ENCODE measurements at places on chromosomes 5 and 9.

DNA sequence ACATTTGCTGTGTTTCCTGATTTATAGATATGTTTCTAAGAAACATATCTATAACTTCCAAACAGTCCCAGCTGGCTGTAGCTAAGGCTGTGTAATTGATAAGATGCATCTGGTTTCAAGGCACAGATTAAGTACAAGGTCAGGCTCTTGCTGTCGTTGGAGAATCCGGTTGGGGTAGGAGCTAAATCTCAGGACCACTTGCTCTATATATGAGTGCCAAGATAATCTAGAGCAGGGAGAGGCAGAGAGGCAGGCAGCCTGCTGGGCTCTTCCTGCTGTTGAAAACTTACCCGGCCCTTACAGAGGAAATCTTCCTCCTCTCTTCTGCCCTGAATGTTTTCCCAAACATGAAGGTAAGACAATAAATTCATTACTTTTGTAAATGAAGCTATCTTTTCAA is at the start of gene C7:
Gene C7, plus strand, starts transcription at position 234 of the 400 bp plus-strand sequence. Its CDS starts 114 bp downstream, at position 348.
- no peak for DNase-seq

DNA sequence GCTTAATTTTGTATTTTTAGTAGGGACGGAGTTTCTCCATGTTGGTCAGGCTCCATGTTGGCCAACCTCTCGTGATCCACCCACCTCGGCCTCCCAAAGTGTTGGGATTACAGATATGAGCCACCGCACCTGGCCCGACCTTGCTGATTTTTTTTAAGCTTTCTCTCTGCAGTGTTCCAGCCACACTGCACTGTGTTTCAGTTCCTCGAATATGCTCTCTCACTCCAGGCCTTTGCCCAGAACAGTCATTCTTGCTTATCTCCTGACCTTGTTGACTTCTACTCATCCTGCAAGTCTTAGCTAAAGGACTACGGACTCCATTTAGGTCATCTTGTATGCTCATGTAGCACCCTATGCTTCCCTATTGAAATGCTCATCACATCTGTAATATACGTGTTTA is 3.3 kb downstream of the SNAPC3 start:
- no peak for DNase-seq

GRCh38 chr9:72256931-72257330 is 107.7 kb downstream of the GDA start:
- no peak for DNase-seq

DNA sequence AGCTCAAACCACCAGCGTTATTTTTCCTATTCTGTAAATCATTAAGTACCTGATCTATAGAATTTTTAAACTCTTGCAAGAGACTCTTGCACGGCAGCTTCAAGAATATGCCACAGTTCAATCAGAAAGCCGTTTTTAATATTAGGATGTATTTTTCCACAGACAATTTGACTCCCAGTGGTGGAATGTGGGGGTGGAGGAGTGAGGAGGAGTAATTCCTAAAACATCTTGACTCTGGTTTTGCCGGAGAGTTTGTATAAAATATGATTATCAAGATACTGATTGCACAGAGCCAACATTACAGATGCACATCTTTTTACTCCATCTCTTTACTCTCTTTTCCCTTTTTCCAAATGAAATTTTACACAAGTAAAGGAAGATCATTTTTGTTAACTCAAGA is 288.3 kb downstream of the ENC1 start:
- no peak for DNase-seq

DNA sequence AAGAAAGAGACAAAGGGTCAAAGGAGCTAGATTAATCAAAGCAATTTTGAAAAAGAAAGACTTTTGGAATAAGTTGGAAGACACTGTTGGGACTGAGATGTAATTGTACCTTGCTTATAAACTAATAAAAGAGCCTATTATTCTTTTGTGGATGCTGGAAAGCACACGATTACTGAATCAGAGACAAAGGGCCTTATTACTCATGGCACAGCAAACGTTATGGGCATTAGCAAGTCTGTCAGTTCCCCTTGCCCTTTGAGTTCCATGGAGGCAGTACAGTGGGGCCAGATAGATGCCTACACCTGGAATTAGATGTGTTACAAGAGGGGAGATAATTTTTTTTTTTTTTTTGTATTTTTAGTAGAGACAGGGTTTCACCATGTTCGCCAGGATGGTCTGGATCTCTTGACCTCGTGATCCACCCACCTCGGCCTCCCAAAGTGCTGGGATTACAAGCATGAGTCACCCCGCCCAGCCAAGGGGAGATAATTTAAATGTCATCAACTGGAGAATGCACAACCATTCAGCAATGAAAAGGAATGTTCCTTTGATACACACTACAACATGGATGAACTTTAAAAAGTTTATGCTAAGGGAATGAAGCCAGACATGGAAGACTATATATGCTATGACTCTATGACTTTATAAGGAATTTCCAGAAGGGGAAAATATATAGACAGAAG is 128.9 kb downstream of the STARD4 start:
- no peak for DNase-seq

DNA sequence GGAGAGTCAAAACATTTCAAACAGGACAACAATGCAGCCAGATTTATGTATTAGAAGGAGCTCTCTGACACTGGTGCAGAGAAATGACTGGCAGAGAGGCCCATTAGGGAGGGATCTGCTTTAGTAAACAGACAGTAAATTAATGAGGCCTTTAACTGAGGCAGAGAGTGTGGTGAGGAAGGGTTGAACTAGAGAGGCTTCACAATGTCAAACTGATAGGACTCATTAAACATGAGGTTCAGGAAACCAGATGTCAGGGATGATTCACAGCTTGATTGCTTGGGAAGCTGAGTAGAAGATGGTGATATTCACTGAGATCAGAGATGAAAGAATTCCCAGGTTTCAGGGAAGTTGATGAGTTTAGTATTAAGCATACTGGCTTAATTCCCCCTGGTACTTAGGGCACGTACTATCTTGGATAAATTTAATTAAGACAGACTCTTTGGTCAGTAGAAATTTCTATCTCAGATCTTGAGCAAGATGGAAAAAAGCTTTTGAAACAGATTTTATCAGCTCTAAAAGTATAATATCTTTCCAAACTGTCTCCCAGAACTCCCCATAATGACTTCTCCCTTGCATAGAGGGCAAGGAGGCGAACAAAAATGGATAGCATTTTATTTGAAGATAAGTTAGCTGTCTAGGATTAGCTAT is 8.6 kb upstream of the MUSK start:
- no peak for DNase-seq

GRCh38 chr9:89525446-89526374 is 27.8 kb upstream of the SEMA4D start:
- DNase-seq: no peak

GRCh38 chr5:36928947-36929346 is 52.4 kb downstream of the NIPBL start:
- no peak for DNase-seq

DNA sequence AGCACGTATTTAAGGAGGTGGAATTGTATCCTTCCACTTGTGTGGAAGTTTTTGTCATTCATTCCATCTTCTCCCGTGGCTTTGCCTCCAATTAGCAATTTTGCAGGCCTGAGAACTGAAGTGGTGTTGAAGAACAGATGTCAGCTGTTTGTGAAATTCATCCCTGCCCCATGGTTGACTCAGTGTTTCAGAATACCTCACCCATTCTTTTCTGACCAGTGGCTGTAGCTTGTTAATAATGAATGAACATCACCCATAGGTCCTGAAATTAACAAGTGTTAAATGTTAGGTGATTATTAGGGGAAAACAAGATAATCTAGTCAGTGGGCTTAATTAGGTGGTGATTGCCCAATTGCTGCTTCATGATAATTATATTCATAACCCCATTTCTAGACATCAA is 11.7 kb downstream of the ZNF462 start:
- no peak for DNase-seq

- no peak for DNase-seq
These were observed 31.0 kb downstream of the EFCAB9 start for GRCh38 chr5:172224996-172225395.

DNA sequence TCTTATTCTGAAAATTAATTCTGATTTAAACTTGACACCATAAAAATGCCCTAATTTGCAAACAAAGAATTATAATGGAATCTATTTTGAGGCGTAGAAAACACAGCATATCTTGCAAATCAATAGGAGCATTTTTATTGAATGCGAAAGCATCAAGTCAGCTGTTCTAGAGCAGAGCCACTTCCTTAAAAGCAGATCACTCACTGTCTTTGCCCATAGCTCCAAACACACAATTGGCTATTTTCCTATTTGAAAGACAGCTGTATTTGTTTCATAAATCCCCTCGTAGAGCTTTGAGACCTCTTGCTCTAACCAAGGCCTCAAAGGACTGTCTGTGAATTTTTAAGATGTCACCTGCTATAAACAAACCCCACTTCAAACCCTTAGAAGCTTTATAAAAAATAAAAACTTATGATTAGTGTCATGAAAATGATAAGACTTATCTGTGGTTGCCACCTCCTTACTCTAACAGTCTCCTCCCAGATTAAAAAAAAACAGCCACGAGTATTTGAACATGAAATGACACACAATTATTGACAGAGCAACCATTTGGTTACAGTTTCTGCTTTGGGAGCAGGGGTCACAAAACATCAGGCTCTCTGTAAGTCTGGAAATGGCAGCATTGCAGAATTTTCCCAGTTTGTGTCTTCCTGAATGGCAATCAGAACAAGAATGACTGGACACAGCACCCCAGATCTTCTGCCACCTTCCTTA is 75.6 kb upstream of the RASEF start:
- no peak for DNase-seq

DNA sequence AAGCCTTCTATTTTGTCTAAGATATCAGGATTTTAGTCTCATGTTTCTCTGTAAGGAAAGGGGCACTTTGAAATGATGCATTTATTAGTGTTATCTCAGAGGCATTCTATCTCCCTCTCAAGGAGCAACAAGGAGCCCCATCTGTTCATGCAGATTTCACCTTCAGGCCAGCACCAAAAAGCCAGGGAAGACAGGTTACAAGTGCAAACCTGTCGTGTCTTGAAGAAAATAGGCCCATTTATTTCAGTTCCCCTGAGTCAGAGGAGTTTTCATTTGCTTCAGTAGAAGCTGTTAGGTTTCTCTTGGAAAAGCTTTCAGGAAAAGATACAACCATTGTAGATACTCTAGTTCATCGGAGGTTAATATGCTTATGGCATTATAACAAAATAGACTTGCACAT is 97.2 kb downstream of the SPOCK1 start:
- DNase-seq: peak; percentile 37

- DNase-seq: no peak
These were observed 69.6 kb downstream of the NMUR2 start for GRCh38 chr5:152335461-152335860.

DNA sequence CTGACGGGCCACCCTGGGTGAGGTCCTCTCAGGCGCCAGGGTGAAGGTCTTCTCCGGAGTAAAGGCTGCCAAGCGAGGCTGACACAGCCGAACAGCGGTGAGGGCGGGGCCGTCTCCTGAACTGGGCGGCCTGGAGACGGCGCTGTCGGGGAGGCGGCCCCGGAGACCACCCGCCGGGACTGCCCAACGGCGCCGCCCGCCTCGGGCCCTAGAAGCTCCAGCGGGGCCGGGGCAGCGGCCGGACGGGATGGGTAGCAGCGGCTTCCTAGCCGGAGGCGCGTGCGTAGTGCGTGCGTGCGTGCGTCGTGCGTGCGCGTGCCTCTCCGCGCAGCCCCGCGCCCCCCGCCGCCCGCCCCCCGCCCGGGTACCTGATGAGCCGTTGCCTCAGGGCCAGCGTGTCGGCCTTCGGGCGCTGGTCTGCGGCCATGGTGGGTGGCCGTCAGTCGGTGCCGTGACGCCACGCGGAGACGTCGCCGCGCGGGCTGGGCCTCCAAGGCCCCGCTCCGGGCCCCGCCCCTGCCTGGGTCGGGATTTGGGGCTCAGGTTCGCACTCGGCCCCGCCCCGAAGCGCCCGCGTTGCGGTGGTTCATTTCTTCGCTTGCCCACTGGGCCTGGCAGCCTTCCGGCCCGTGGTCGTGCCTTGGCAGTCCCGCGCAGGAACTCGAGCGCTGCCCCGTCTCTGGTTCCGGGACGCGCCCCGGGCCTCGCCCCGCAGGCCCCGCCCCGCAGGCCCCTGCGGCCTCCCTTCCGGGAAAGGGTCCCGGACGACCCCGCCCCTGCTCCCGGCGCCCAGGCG is at the start of gene PHYKPL:
Gene PHYKPL, minus strand, starts transcription at position 679 of the 796 bp plus-strand sequence. Its CDS starts 252 bp downstream, at position 427.
- no peak for DNase-seq

- DNase-seq: no peak
These were observed 41.3 kb downstream of the CFAP77 start for GRCh38 chr9:132451276-132451675.

DNA sequence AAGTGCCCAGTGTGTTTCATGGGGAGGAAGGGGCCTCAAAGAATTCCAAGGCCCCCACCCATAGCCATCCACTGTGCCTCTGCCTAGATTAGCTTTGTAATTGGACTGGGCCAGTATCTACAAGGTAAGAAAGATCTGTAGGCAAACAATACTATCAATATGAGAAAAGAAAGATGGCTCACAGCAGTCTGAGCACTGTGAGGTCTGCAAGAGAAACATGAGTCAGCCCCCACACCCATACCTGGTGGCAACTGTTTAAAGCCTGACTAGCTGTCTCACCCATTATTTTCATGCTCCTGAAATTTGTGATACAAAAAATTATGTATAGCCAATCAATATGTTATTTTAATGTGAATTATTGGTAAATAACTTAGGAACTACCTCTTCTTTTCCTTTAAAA is 10.0 kb upstream of the ZNF483 start:
- DNase-seq: no peak

DNA sequence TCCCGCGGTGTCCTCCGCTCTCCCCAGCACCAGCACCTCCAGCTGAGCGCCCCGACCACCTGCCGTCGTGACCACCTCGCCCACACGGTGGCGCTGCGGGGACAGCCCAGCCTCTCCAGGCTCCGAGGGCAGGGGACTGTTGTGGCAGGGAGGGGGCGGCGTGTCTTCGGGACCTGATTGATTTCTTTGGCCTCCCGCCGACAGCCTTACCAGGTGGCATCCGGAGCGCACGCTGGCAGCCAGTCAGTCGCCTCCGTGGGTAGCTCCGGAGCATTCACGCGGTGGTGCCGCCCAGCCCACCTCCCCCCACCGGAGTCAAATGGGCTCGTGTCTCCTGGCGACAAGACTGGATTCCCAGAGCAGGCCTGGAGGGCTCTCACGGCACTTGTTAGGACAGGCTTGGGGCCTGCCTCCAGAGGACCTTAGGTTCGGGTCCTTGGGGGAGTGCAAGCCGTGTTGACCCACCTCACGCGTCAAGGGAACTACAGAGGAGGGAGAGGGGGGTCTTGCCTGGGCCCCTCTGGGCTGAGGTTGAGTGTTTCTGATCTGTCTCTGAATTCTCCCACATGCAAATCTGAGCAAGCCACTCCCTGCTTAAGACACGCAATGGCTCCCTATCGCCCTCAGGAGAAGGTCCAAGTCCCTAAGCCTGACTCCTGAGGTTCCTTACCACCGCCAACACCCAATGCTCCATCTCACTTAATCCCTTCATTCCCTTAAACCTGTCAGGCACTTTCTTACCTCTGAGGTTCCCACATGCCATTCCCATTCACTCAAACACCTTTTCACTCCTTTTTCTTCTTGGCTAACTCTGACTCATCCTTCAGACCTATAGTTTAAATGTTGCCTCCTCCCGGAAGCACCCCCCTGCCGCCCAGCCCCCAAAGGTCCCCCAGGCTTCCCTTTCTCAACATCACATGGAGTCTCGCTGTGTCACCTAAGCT is 51.2 kb upstream of the GGTA1 start:
- peak; percentile 53 for DNase-seq
